A673 (cell line): ENCODE measurements at places on chromosomes 1 and 21.
A peak's percentile ranks its signal among the peaks of the same experiment; 100 is the strongest.

GRCh38 chr1:167328816-167329483 is 108.3 kb downstream of the POU2F1 start:
- peak; percentile 79 for DNase-seq

DNA sequence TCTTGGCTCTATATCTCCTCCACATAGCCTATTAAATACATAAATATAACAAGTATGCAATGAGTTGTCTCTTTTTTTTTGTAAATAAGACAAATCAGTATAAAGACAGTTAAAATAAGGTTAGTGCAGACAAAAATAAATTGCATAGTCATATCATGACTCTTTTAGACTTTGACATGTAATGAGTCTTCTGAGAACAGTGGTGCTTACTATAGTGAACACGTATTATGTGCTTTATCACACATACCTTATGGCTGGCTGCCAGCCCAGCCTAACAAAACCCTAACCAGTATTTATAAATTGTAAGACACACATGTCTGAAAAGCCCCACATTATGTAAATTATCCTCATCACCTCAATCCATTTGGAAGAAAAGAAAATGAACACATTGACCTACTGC is 29.1 kb upstream of the F13B start:
- no peak for DNase-seq

DNA sequence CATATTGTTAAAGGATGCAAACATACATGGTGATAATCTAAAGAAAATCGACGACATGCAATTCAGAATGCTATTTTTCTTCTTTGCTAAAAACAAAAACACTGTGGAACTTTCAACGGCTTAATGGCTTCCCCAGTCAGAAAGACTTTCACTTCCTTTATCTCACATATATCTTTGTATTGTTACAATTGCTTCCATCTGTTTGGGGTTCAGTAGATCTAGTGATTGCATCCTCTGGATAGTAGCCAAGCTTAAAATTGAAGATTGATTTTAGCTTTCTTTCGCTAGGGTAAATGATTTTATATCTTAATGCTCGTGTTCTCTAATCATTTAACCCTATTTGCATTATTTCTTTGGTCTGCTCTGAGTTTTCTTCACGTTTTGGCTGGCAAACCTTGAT is 31.8 kb upstream of the ADAMTS1 start:
- DNase-seq: no peak

- DNase-seq: no peak
Observed at GRCh38 chr21:42071146-42071737, at the start of gene UMODL1. Gene UMODL1 (plus strand): TSS chr21:42071317. CDS start chr21:42071317, 0 bp downstream.

- no peak for DNase-seq
Observed at GRCh38 chr21:36010801-36011200, 49.5 kb downstream of the SETD4 start.

DNA sequence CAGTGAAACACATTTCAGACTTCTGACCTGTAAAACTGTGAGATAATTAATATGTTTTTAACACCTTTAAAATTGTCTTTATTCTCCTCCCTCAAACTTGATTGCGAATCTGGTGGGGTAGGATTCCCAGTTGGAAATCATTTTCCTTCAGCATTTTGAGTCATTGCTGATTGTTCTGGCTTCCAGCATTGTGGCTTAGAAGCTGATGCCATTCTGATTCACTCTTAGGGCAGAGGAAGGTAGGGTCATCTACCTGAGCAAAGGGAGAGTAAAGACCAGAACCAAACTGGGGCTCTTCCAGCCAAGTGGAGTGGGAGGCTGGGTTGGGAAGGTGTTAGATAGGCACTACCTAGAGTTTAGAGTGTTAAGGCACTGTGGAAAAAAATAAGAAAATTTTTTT is 61.2 kb downstream of the MPZL1 start:
- no peak for DNase-seq

DNA sequence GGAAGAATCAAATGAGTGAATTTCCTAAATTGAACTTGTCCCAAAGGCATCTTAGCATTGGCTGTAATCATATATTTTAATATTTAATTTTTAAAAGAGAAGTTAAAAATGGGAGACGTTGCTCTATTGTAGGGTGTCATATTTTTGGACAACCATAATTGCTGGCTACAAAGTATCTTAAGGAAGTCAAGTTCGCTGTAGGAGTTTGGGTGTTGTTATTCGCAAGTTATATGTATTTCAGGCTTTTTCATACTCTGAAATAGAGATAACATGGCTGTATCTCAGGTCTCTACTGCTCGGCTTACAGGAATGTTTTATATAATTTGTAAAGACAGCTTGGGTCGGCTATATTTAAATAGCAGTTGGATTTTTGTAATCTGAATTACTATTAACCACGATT is 852 bp downstream of the TMEM50A start:
- DNase-seq: no peak

- no peak for DNase-seq
Observed at GRCh38 chr1:115791816-115792215, 23.3 kb upstream of the CASQ2 start.

DNA sequence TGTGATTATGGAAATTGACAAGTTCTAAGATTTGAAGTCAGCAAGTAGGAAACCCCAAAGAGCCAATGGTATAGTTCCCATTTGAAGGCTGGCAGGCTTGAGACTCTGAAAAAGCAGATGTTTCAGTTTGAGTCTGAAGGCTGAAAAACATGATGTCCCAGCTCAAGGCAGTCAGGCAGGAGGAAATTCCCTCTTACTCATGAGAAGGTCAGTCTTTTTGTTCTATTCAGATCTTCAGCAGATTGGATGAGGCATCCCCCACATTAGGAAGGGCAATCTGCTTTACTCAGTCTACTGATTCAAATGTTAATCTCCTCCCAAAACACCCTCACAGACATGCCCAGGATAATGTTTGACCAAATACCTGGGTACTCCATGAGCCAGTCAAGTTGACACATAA is 372.5 kb upstream of the ST6GALNAC5 start:
- no peak for DNase-seq

DNA sequence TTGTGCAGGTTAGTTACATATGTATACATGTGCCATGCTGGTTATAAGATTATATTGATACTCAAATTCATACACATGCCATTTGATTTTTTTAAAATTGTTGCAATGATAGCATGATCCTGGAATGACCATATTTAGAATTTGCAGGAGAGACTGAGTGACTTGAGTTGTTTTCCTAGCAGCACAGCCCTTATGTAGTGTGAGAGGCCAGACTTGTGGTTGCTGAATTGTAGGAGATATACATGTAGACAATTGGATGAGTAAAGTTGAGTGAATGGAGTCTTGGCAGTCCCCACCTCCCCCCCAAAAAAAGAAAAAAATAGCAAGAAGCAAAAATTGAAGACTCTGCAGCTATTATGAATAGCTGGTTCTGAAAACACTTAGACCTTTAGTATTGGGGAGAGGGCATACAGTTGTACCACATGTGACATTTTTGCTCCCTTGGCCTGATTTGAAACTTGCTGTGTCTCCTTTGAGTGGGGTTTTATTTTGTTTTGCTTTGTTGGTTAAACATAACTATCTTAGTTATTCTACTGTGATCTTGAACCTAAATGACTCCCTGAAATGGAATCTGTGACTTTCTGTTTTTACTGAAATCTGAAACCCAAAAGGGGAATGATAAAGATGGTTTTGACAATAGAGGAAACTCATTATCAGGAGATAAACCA is 280.3 kb downstream of the HMCN1 start:
- no peak for DNase-seq

- DNase-seq: peak; percentile 57
Observed at GRCh38 chr21:26769613-26770188, 75.5 kb downstream of the ADAMTS1 start.
